ENCODE measurements at places on chromosomes 1 and 21.

DNA sequence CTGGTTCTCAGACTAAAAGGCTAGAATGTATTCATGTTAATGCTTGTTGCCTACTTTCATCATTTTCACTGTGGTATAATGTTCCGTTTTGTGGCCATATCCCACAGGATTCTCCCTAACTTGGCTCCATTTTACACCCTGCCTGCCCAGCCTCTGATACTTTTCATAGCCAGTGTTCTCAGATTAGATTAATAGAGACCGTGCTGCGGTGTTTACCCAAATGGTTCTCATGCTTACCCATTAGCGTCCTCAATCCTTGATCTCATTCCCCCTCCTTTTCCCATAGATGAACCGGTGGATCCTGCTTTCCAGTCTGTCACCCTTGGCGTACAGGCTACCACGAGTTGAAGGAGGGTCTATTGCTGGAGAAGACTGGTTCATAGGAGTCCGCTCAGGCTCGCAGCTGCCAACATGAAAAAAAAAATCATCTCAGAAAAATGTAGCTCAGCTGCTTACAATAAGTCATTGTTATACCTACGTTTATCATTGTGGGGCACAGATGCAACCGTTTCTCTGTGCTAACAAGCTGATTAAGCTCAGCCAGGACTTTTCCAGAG, 78.7 kb downstream of the SETD4 start:
- no peak for DNase-seq

DNA sequence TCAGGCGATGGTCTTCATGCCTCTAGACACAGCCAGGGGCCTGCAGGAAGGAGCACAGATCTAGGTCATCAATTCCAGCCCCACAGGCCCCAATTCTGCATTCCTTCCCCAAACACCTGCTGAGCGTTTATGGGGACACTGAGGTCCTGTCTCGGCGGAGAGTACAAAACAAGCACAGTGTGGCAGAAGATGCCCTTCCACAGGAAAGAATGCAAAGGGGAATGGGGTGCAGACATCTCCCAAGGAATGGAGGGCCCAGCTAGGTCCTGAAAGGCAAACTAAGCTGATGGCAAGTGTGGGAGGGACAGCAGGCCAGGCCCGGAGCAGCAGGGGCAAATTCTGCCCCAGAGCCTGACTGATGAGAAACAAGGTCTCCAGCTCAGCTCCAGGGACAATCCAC, 3.5 kb upstream of the S100A8 start:
- no peak for DNase-seq

DNA sequence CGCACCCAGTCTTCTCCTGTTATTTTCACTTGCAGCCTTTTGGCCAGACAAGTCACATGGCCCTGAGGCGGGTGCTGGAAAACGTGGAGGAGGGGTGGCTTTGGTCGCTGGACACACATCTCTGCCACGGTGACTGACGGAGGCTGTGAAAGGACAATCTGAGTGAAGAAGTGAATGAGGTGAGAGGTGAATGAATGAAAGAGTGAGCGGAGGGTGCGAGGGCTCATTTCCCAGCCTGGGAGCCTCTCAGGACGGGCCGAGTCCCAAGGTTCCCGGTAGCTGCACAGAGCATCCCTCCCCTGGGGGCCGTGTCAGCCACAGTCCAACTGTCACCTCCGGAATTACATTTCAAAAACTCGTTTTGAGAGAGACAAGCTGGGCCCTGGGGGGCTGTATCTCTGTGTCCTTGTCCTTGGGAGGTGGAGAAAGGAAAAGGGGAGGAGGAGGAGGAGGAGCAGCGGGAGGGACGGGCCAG, 89.6 kb downstream of the UBIAD1 start:
- DNase-seq: no peak

- DNase-seq: no peak
Observed at GRCh38 chr1:179824265-179824664, 53.3 kb downstream of the TOR1AIP2 start.

DNA sequence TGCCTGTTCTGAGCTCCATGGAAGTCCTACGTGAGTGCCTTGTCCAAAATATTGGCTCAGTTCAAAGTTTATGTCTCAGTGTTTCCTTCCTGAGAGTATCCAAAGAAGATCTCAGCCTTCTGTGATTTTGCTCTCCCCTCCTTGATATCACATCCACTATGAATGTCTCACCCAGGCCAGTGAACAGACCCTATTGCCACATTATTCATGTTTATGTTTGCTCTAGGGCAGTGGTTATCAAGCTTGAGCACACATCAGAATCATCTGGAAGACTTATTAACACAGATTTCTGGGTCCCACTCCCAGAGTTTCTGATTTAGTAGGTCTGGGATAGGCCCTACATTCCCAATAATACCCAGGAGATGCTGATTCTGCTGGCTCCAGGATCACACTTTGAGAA, 145.0 kb upstream of the FGGY start:
- no peak for DNase-seq

DNA sequence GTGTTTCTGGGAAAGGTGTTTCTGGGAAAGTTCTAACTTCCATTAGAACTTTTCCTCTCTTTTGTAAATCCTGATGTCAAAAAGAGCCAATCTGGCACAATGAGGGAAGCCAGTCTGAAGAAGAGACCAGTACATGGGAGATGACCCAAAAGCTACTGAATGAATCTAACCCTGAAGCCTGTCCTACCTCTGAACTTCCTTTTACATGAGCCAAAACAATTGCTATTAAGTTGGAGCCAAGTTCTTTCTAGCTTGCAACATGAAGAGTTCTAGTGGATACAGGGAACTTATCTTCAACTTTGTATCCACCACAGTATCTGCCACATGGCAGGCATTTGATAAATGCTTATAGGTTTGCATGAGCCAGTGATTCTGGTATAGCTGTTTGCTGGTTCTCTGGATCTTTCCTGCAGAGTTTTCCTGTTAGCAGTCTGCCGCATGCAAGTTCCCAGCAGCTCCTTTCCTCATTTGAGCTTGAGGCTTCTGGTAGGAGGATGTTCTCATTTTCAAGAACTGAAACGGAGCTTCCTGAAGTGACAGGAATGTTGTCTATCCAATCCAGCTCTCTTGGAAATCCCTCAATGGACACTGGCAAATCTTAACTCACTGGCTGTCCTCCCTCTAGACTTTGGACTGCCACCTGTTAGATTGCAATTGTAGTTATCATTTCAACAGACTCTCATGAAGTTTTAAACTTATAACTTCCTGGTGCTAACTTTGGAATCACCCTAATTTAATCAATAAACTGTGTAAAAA, 73.1 kb upstream of the LPGAT1 start:
- no peak for DNase-seq

- DNase-seq: no peak
Observed at GRCh38 chr1:214634267-214634666, 31.3 kb downstream of the CENPF start.

DNA sequence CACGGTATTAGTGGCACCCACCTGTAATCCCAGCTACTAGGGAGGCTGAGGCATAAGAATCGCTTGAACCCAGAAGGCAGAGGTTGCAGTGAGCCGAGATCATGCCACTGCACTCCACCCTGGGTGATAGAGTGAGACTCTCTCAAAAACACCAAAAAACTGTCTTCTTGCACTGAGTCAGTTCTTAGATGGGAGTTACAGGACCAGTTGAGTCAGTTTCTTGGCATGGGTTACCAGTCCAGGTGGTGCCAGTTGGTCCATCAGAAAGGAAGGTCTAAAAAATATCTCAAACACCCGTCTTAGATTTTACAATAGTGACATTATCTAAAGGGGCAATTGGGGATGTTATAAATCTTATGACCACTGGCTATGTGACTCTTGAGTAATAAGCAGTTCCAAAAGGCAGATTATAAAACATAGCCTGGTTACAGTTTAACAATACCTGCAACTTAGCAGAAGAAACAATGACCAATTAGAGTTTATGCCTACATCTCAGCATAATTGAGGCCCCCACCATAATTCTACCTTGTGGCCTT, 206.9 kb upstream of the FGGY start:
- DNase-seq: no peak

GRCh38 chr1:171805395-171806115, 24.1 kb downstream of the METTL13 start:
- peak; percentile 8 for DNase-seq

DNA sequence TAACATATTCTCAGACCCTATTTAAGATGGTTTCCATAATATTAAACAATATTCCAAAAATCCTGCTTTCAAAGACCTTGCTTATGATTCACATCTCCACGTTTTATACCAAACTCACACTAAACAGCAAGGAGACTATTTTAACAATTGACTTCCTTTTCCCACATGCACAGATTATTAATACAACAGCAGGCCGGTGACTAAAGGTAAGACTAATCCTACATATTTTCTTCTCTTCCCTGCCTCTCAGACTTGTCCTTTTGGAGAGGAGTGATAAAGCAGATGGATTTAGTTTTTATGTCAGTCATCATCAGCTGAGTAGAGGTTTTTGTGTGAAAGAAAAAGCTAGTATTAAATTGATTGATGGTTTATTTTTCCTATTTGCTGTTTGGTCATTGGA, 400.6 kb downstream of the NTNG1 start:
- DNase-seq: no peak
